Activated CD4-positive, alpha-beta T cell treated with anti-CD3 and anti-CD28 coated beads, Interleukin-10, Interleukin-2, amounts not matched to agents 100 ng/mL and 50 ng/mL, durations not matched to agents 16 hours and 8 hours (primary cell): ENCODE measurements at places on chromosomes 6 and 20.
A peak's percentile ranks its signal among the peaks of the same experiment; 100 is the strongest.

DNA sequence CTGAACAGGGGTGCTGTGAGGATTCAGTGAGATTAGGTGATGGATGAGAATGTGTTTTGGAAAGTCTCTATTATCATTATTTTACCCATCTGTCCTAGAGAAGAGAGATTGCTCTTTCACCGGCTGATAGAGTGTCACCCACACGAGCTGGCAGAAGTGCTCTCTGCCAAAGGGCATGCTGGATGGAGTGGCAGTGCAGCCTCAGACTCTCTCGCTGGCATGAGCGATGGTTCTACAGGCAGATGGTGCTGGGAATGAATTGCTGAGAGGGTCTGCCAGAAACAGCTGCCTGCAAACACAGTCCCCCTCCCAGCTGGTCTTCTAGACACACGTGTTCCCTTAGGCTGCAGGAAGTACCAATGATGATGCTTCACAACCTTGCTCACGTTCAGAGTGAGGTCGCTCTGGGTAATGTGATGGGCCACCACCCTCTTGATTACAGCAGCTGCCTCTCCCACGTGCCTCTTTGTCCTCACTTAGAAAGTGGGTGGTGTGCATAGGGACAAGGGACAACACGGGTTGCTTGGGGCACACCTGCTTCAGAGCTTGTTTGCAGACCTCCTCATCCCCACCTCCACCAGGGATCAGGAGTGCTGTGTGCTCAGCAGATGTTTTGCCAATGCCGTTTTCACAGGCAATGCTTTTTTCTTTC is 84.7 kb downstream of the FOXA2 start:
- DNase-seq = no peak

DNA sequence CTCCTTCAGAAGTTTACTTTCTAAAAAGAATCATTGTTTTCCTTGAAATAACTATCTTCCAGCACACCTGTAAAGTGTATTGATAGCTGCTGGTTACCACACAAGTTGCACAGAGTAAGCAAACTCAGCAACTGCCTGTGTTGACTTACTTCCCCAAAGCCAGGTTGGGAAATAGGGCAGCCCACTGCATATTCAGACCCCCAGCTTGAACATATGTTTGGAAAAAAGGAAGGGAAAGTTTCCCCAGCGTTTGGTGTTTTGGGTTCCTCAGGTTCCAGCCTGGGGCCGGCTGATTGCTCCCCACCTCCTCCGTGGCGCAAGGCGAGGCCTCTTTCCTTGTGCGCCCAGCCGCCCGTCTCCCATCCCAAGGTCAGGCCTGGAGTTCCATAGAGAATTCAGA is 70.1 kb upstream of the QKI start:
- no peak for DNase-seq

GRCh38 chr6:10861086-10861485 is 20.8 kb downstream of the GCM2 start:
- no peak for DNase-seq

GRCh38 chr6:129671442-129672340 is 38.3 kb downstream of the ARHGAP18 start:
- DNase-seq = peak; percentile 92

DNA sequence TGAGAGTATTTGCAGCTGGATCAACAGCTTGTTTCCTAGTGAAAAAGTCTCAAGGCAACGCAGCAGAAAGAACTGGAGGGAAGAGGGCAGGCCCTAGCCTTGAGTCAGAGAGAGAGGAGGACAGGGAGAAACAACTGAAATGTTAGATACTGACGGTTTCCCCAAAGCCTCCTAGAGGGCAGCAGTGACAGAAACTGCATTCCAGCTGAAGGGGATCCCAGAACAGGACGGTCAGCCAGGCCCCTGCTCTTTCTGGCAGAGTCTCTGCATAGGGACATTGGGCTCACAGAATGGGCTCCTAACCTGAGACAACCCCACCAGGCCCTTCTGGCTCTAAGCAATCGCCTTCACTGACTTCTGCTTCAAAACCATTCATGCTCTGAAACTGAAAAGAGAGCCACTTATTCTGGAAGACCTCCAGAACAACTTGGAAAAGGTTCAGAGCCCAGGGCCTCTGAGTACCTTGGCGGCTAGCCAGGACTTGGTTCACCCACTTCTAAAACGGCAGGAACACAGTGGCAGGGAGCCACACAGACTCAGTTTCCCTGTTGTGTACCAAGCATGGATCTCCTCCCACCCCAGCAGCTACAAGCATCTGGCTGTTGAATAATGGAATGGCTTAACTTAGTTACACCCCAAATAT is 72.9 kb downstream of the PSMB1 start:
- no peak for DNase-seq

- DNase-seq = no peak
Observed at GRCh38 chr6:125962900-125963497, 6.4 kb downstream of the HINT3 start.

- DNase-seq = no peak
Observed at GRCh38 chr6:105951322-105951721, 134.8 kb upstream of the PRDM1 start.

GRCh38 chr6:5521322-5521721 is 260.0 kb downstream of the FARS2 start:
- no peak for DNase-seq

- peak; percentile 94 for DNase-seq
Observed at GRCh38 chr6:158649289-158650143, at the start of gene SYTL3. SYTL3 (plus strand) TSS chr6:158650054; CDS start chr6:158663269, 13,215 bp downstream.

GRCh38 chr6:24640166-24640565 is 5.8 kb downstream of the KIAA0319 start:
- DNase-seq = no peak

DNA sequence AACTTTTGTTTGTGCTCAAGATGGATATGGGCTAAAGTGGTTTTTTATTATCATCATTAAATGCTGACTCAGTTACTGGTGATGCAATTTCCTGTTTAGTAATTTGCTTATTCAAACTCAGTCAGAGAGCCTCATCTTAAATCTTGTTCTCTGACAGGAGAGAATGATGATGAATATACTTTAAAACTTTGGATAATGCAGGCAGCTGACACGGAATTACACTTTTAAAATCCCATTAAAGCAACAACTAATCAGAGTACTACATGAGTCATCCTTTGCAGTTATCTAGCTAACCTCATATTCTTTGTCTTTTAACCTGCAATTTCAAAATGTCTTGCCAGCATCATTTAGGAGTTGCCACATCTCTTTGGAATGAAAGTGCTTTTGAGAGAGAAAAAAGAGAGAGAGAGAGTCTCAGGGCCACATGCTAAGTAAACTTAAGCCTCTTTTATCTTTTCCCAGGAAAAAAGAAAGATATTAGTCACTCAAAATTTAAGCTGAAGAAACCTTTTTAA is 9.2 kb upstream of the C6orf141 start:
- DNase-seq = no peak

- DNase-seq = no peak
Observed at GRCh38 chr6:116010386-116010785, 50.3 kb downstream of the FRK start.

GRCh38 chr6:134345789-134346188 is 27.9 kb upstream of the SGK1 start:
- no peak for DNase-seq

DNA sequence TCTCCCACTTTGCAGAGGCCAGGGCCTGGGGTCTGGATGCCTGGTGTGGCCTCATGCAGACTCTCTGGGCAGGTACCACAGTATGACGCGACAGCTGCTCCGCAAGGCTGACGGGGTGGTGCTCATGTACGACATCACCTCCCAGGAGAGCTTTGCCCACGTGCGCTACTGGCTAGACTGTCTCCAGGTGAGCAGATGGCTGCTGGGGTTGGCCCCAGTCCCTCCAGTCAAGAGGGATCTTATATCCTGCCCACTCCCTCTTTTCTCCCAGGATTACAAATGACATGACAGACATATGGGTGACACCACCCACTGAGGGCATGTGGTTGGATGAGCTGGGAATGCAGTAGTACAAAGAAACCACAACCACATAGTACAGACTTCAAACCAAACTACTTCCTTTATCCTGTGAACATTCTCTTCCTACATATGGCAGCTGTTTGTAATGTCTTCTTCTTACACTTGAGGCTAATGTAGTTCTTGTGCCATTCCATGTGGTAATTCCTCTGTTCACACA is 29.9 kb downstream of the RAB44 start:
- peak; percentile 35 for DNase-seq

GRCh38 chr20:21719592-21720214 is 14.2 kb downstream of the PAX1 start:
- DNase-seq = peak; percentile 54

DNA sequence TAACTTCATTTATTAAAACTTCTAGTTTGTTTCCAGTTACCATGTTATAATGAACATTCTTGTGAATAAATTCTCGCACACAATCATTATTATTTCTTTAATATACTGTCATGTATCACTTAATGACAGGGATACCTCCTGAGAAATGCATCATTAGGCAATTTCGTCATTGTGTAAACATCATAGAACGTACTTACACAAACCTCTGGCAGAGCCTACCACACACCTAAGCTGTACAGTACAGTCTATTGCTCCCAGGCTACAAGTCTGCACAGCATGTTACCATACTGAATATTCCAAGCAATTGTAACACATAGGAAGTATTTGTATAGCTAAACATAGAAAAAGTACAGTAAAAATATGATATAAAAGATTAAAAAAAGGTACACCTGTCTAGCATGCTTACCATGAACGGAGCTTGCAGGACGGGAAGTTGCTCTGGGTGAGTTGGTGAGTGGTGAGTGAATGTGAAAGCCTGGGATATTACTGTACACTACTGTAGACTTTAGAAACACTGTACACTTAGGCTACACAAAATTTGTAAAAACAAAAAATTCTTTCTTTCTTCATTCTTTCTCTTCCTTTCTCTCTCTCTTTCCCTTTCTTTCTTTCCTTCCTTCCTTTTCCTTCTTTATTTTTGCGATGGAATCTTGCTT is 268.2 kb upstream of the SOX4 start:
- DNase-seq = peak; percentile 37

GRCh38 chr6:147204843-147205311 is 660 bp downstream of the STXBP5 start:
- DNase-seq = no peak

GRCh38 chr6:15352845-15353244 is 107.0 kb downstream of the JARID2 start:
- peak; percentile 18 for DNase-seq

DNA sequence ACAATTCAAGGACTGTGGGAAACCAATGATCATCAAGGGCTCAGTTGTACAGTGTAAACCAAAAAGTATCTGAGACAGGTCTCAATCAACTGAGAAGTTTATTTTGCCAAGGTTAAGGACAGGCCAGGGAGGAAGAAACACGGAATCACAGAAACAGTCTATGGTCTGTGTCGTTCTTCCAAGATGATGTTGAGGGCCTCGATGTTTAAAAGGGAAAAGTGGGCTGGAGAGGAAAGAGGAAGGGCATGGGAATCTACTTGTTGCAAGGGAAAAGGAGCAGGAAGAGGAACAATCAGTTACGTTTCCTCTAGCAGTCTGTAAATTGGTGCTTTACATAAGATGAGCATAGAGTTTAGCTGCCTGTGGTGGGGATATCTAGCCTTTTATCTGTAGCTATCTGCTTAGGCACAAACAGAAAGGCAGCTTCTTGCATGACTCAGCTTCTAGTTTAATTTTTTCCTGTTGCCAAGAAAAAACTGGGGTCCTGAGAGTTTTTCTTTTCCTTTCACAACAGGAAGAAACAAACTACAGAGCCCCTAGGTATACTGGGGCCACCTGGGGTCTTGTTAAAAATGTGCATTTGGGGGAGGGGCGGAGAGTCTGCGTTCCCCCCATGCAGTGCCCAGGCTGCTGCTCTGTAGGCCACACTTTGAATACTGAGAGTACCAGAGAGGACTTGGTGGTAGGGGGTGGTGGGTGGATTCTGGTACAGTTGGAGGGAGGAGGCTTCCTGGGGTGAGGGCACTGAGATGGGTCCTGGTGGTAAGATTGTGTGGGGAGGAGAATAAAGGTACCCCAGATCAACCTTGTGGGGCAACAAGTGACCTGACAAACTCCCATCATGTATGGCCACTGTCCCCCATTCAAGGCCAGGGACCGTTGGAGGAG is 35.3 kb upstream of the EZR start:
- peak; percentile 57 for DNase-seq

GRCh38 chr6:166253281-166253681 is 54.9 kb downstream of the PRR18 start:
- no peak for DNase-seq

GRCh38 chr20:9321007-9321406 is 193.4 kb upstream of the LAMP5 start:
- DNase-seq = no peak

- no peak for DNase-seq
Observed at GRCh38 chr6:15927531-15928225, 201.2 kb upstream of the MYLIP start.

DNA sequence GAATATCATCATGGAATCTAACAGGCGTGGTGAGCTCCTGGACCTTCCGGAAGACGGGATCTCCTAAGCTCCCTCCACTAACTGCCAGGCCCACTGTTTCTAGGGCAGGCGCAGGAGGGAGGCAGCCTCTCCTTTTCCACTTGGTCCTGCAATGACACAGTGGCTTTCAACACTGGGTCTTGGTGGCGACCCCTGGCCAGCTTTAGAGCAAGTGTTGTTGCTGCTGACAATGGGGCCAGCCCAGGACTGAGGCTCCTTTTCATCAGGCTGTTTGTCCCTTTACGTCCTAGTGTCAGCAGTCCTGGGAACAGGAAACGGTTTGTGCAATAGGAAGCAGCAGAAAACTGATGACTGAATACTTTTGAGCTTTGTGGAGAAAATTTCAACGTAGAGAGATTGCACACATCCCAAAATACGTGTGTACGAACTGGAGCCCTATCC is 9.7 kb upstream of the QKI start:
- DNase-seq = no peak

DNA sequence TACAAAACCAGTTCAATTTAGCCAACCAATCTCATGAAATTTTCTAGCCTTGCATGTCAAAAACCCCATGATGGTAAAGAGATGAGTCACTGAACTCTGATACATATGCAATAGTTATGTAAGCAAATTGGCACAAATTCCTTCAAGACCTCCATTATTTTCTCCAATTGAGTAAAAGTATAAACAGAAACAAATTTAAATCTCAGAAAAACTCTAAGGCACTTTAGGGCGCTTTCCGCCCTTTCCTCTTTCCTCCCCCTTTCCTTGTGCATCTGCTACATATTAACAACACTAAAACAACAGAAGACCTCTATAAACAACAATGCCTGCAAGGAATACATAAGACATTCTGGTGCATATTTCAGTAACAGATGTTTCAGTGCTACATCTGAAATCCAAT is 48.5 kb downstream of the KIF13A start:
- DNase-seq = no peak

- DNase-seq = no peak
Observed at GRCh38 chr6:4274382-4275082, 139.2 kb upstream of the ECI2 start.

GRCh38 chr20:49999329-49999728 is 16.5 kb downstream of the SNAI1 start:
- peak; percentile 32 for DNase-seq

- DNase-seq = no peak
Observed at GRCh38 chr6:11833626-11834592, 55.3 kb upstream of the ADTRP start.

DNA sequence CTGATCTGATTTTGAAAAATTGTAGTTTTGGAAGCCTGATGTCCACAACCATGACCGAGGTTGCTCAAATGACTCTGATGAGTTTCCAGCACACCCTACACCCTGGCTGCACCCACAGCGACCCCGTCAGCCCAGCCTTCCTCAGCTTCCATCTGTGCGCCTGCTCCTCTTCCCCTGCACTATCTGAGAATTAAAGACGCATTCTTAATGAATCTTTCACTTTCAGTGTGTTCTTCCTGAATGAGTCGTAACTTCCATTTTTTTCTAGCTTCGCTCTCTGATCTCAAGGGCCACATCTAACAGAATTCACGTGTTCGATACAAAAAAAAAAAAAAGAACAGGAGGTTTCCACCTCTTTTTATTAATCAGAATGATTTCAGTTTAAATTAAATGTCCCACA is 21.3 kb upstream of the RREB1 start:
- DNase-seq = peak; percentile 68
